ENCODE measurements at places on chromosomes 16 and 17.

DNA sequence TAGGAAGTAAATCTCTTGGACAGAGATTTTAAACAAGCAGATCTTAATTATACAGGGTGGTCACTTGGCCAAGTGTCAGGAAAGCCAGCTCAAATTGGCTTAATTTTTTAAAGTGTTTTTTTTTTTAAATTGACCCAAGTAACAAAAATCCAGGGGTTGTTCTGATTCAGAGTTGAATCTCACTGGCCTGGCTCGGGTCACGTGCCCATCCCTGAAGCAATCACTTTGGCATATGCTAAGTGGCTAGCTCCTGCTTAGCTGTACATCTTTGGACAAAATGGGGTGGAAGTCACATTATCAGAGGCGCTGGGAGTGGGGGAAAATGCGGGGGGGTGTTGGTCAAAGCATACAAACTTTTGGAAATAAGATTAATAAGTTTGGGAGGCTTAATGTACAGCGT lies 23.6 kb downstream of the CLEC19A start:
- no peak overlapping the region for H3K27ac ChIP-seq
- H3K27me3 ChIP-seq, result no peaks in the 10 kb centered on the region
- H3K4me1 ChIP-seq, result no peaks in the 10 kb centered on the region
- DNase-seq, result no peak

DNA sequence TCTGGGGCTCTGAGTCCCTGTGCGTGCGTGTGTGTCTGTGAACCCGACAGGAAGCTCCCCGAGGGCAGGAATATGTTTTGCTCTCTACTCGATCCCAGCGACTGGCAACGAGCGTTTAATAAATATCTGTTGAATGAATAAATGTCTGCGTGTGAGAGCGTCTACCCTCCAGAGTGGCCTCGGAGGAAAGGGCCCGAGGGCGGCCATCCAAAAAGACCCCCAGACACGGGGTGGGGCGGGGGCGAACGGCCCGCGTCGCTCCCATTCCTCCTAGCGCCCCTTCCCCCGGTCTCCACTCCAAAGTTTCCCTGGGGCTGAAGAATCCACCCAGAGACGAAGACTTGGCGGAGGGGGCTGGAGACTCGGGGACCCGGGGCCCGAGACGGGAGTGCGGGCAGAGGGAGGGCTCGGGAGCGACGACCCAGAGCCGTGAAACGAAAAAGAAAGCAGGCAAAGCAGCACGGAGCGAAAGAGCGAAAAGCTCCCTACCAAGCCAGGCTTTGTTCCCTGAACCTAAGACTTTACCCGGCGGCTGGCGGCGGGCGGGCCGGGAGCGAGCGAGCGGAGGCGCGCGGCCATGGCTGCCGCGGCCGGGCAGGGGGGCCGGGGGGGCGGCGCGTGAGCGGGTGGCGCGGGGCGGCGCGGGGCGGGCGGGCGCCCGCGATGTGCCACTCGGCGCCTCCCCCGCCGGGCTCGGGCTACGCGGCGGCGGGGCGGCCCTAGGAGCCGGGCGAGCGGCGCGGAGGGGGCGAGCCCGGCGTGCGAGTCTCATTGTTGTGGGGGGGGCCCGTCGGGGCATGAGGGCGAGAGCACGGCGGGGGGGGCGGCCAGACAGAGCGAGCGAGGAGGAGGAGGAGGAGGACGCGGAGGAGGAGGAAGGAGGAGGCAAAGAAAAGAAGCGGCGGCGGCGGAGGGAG lies at the start of gene MLLT6:
TSS of gene MLLT6 (plus strand) at position 668 of the 917 bp plus-strand sequence. CDS start 360 bp downstream, outside the sequence.
- peak within 1 kb of the TSS; percentile 95 for H3K4me3 ChIP-seq
- DNase-seq, result peak; percentile 82
- peaks cover 46% of the 10 kb centered on the region for H3K4me1 ChIP-seq
- peaks cover 25% of the 10 kb centered on the region for H3K36me3 ChIP-seq

GRCh38 chr17:63774141-63774968 lies at the start of gene DDX42:
Gene DDX42 (plus strand): TSS chr17:63774170. CDS start chr17:63787050, 12,880 bp downstream.
- H3K4me1 ChIP-seq, result peaks cover 39% of the 10 kb centered on the region
- H3K27ac ChIP-seq, result peak within 1 kb of the TSS; percentile 98
- peak within 1 kb of the TSS; percentile 98 for H3K4me3 ChIP-seq
- peak; percentile 91 for DNase-seq
- peaks cover 22% of the 10 kb centered on the region for H3K36me3 ChIP-seq

- H3K27ac ChIP-seq, result peak overlapping the region; percentile 56
- H3K27me3 ChIP-seq, result no peaks in the 10 kb centered on the region
- peak; percentile 84 for DNase-seq
- H3K36me3 ChIP-seq, result no peaks in the 10 kb centered on the region
- H3K4me1 ChIP-seq, result peaks cover 21% of the 10 kb centered on the region
- no peak overlapping the region for H3K4me3 ChIP-seq
Observed at GRCh38 chr17:15456972-15457722, 10.3 kb downstream of the CDRT4 start.

DNA sequence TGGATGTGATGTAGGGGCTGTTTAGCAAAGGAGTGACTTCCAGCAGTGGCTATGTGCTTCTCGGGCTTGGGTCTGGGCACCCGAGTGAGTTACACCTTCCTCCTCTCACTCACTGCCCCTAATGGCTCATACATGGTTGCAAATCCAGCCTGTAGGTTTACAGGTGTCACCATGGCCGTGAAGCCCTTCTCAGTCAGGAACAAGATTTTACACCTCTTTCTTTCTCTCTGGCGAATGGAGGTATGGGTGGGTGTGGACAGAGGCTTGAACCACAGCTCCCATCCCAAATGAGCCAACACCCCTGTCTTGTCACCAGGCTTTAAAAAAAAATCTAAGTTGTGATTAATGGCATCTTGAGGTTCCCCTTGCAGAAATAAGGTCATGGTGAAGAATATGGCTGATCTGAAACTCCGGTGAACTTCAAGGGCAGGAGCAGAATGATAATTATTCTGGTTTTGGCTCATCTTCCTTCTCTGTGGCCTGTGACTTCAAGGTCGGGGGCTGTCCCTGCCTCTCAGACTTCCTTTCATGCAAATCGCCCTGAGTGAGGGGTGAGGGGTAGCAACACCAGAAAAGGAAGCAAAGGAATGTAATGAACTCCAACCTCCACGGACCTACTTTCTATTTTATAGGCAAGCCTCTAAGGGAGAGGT lies 331.2 kb downstream of the MAF start:
- no peak for DNase-seq
- H3K4me3 ChIP-seq, result no peak overlapping the region
- H3K27ac ChIP-seq, result no peak overlapping the region
- no peaks in the 10 kb centered on the region for H3K4me1 ChIP-seq

- no peaks in the 10 kb centered on the region for H3K27me3 ChIP-seq
- H3K4me3 ChIP-seq, result no peak overlapping the region
- no peaks in the 10 kb centered on the region for H3K4me1 ChIP-seq
- DNase-seq, result no peak
- no peak overlapping the region for H3K27ac ChIP-seq
- no peaks in the 10 kb centered on the region for H3K36me3 ChIP-seq
Observed at GRCh38 chr17:44925731-44926697, 10.7 kb upstream of the GFAP start.

DNA sequence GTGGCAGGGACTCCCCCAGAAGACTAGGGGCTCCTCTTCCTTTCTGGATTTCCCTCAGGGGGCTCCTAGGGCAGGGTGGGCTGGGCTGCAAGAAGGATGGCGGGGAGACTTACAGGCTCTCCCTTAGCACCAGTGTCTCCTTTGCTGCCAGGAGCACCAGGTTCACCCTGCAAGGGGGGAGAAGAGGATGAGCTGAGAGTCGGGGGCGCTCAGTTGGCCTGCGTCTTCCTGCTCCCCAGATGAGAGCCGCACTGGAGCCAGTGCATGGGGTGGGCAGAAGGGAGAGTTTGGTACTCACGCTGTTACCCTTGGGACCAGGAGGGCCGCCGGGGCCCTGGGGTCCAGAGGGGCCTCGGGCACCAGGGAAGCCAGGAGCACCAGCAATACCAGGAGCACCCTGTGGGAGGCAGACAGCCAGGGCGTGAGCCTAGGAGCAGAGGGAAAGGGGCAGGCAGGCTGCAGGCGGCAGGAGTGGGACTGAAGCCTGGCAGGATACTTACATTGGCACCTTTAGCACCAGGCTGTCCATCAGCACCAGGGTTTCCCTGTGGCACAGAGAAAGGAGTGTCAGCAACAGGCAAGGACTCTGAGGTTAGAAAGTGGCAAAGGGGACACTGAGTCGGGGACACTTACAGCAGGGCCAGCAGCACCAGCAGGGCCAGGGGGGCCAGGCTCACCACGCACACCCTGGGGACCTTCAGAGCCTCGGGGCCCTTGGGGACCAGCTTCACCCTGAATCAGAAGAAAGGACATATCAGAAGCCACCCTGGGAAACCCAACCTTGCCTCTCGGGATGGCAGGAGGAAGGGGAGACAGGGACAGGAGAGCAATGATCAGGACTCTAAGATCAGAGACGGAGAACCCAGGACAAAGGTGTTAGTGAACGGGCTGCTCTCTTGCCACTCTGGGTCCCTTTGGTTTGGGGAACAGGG lies 6.2 kb downstream of the COL1A1 start:
- H3K36me3 ChIP-seq, result peaks cover 79% of the 10 kb centered on the region
- H3K4me3 ChIP-seq, result no peak overlapping the region
- H3K27me3 ChIP-seq, result peaks cover 11% of the 10 kb centered on the region
- H3K27ac ChIP-seq, result peak overlapping the region; percentile 92
- H3K4me1 ChIP-seq, result peaks cover 55% of the 10 kb centered on the region

DNA sequence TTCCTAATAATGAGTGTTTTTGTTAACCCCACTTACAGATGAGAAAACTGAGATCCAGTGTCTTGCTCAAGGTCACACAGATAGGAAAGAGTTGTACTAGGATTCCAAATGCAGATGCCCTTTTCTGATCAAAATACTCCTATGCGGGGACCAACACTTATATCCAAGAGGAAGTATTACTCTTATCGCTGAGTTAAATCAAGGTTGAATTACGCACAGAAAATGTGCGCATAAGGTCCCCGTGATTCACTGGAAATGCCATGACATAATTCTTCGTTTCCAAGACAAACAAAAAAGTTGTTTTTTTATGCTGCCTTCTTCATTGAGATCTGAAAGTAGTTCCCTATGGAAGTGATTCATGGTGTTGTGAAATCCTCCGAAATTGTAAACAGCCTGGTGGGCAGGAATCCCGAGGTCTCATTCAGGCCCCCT lies 463.8 kb upstream of the HSBP1 start:
- no peaks in the 10 kb centered on the region for H3K27me3 ChIP-seq
- DNase-seq, result no peak

- DNase-seq, result peak; percentile 51
- H3K36me3 ChIP-seq, result peaks cover 56% of the 10 kb centered on the region
- H3K27me3 ChIP-seq, result no peaks in the 10 kb centered on the region
- peaks cover 69% of the 10 kb centered on the region for H3K4me1 ChIP-seq
Observed at GRCh38 chr17:21001813-21002221, 41.0 kb downstream of the USP22 start.

DNA sequence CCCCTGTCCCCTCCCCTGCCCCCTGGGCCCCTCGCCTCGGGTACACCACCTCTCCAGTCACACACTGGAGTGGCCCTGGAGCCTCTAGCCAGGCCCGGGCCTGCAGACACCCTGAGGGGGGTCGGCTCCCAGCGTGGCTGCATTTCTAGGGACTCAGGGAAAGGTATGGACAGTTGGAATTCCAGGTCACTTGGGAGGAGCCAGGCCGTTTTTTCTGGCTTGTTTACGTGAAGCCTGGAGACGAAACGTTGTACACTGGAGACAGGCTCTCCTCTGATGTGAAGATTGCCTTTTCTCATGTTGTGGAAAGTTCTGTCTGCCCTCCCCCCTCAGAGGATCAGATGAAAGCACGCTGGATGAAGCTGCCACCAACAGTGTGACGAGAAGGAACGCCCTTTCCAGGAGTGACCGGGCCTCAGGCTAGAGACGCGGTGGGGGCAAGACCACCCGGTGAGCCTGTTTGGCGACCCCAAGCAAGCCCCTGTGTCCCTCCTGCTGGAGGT lies 4.0 kb upstream of the PPP1R27 start:
- H3K27me3 ChIP-seq, result no peaks in the 10 kb centered on the region
- H3K4me3 ChIP-seq, result no peak overlapping the region
- H3K4me1 ChIP-seq, result peaks cover 18% of the 10 kb centered on the region
- H3K36me3 ChIP-seq, result peaks cover 15% of the 10 kb centered on the region
- no peak for DNase-seq

- no peaks in the 10 kb centered on the region for H3K27me3 ChIP-seq
- no peaks in the 10 kb centered on the region for H3K4me1 ChIP-seq
- H3K36me3 ChIP-seq, result no peaks in the 10 kb centered on the region
- no peak for DNase-seq
- H3K27ac ChIP-seq, result no peak overlapping the region
Observed at GRCh38 chr16:10370096-10370726, 15.7 kb upstream of the ATF7IP2 start.

DNA sequence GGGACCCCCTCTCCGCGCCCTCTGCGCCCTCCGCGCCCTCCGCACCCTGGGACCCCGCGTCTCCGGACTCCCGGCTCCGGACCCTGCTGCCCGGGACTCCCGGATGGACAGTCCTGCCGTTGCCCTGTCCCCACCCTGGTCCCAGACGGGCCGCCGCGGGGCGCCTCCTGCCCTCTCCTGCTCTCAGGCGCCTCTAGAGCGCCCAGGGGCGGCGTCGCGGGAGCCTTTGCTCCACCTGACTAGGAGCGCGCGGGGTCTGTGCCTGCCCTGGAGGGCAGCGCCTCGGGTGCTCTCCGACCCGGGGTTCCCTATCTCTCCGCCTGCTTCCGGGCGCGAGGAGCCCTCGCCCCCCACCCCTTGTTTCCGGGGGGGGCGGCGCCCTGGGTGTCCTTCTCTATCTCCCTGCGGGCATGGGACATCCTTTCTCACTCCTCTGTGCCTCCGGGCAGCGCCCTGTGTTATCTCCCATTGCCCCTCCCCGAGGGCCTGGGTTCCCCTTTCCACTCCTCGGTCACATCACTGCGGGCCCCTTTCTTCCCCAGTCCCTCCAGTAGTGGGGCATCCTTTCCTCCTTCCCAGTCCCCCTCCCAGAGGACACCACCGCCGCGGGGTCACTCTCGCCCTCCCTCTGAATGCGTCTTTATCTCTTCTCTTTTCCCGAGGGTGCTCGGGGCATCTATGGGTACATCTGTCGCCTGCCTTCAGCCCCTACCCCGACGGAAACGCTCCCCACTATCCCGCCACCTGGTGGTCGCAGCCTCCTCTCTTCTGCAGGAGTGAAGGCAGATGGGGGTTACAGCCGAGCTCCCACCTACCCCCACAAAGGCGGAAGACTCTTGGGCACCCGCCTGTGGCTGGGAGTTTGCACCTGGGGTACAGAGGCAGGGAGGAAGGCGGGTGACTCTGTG lies 875 bp downstream of the PRKCB start:
- H3K36me3 ChIP-seq, result no peaks in the 10 kb centered on the region
- H3K27ac ChIP-seq, result peak overlapping the region; percentile 49
- peak; percentile 48 for DNase-seq
- H3K27me3 ChIP-seq, result peaks cover 31% of the 10 kb centered on the region

GRCh38 chr17:31487063-31487647 lies 95.7 kb downstream of the RAB11FIP4 start:
- H3K4me1 ChIP-seq, result peaks cover 39% of the 10 kb centered on the region
- H3K4me3 ChIP-seq, result peak overlapping the region; percentile 63
- no peak for DNase-seq
- H3K27me3 ChIP-seq, result no peaks in the 10 kb centered on the region
- peak overlapping the region; percentile 87 for H3K27ac ChIP-seq
- H3K36me3 ChIP-seq, result no peaks in the 10 kb centered on the region

GRCh38 chr16:74726716-74727115 lies 26.1 kb upstream of the MLKL start:
- H3K36me3 ChIP-seq, result no peaks in the 10 kb centered on the region
- no peak for DNase-seq
- peaks cover 13% of the 10 kb centered on the region for H3K4me1 ChIP-seq
- H3K27ac ChIP-seq, result no peak overlapping the region
- no peak overlapping the region for H3K4me3 ChIP-seq
- H3K27me3 ChIP-seq, result no peaks in the 10 kb centered on the region

Data from stomach (tissue), 19 donors.